AG08395 (cell line): ENCODE measurements at places on chromosomes 4 and X.

- no peak for DNase-seq
These were observed 7.0 kb upstream of the XKRX start for GRCh38 chrX:100935767-100936166.

DNA sequence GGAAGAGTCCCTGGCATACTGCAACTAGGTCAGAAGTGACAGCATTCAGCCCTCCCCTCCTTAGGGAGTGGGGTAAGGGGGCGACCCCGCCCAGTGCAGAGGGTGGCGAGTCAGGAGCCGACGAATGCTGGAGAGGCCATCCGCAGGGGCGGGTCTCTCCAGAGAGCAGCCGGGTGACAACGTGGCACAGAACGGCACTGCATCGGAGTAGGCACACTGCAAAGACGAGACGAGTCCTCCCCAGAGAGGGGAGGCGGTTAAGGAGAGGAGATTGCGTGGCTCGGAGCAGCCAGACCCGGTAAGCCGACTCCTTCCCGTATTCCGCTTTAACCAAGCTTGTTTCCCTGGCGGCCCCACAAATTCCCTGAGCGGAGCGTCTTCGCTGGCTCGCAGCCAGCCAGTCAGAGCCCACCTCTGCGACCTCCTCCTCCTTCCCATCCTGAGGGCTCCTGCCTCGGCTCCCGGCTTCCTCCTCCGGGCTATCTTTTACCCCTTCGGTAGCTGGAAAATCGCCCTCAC is 54.9 kb downstream of the LINC00632 start:
- DNase-seq, result peak; percentile 61

- DNase-seq, result no peak
These were observed 313.9 kb upstream of the GRID2 start for GRCh38 chr4:91989914-91990313.

- DNase-seq, result no peak
These were observed 54.0 kb upstream of the UGT2B15 start for GRCh38 chr4:68724426-68724825.

- no peak for DNase-seq
These were observed 23.1 kb downstream of the SEL1L3 start for GRCh38 chr4:25839687-25840086.

DNA sequence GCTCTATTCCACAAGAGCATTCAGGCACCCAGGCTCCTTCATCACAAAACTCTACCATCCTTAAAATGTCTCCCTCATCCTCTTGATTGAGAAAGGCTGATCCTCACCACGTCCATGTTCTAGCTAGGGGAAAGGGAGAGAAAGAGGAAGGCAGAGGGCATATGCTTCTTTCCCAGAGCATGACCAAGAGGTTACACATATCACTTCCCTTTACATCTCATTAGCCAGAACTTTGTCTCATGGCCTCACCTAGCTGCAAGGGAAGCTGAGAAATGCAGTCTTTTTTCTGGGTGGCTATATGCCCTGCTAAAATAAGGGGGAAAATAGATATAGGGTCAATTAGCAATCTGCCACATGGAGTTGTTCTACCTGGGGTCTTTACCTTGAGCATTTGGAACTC is 42.7 kb downstream of the LONRF3 start:
- DNase-seq, result no peak

DNA sequence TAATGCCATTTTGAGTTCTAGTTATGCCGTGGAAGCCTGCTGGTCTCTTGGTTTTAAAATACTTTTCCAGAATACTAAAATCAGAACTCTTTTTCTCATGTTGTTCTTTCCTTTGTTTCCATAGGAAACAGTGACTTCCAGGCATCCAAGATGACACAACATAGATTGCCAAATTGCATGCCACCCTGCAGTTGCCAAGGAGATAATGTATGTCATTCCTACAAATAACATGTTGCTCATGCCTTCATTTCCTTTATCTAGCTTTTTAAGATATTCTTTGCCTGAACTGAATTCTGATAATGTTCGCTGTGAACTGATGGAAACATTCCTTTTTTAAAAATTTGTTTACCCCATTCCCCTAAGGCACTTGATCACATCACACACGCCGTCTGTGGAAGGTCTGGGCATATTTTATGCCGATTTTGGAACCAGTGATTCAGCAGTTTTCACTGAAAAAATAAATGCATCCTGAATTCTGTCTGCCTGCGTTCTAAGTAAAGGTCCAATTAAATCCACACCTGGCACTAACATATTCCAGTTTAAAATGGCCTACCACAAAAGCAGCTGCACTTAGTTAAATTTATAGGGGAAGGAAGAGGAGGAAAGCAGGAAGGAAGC is 38.0 kb upstream of the COX7B2 start:
- no peak for DNase-seq

- peak; percentile 65 for DNase-seq
These were observed 7.6 kb downstream of the DLG3 start for GRCh38 chrX:70452143-70452733.

- no peak for DNase-seq
These were observed 606.8 kb upstream of the BOD1L1 start for GRCh38 chr4:14234307-14234706.
